Glomerular endothelial cell (primary cell): ENCODE measurements at places on chromosomes 5 and 9. TPM values are rescaled to one million over a fixed set of nuclear protein-coding genes. Genes with fewer than 3 reads are reported as not detected.

DNA sequence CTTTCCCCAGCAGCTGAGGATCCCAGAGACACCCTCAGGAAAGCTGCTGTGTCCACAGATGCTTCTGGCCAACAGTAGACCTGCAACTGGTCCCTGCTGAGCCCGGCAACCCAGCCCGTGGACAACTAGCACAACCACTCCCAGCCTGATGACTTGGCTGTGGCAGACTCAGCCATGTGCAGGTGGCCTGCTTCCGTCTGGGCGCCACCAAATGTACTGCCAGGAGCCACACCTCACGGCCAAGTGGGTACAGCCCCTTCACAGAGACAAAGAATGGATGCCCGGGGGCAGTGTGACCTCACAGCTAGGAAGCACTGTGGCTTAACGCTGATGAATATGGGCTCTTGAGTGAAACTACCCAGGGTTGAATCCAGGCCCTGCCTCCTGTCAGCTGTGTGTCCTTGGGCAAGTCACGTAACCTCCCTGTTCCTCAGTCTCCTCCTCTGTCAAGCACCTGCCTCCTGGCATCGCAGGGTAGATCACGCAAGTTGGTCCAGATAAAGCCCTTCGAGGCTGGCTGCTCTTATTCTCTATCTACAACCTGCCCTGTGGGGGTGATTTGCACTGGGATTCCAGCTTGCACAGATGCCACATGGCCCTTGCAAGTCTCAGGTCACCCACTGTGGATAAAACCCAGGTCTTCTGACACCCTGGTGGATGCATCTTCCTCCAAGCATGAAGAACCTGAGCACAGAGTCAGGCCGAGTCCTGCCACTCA lies 225.0 kb downstream of the PBX3 start:
- DNase-seq = no peak

DNA sequence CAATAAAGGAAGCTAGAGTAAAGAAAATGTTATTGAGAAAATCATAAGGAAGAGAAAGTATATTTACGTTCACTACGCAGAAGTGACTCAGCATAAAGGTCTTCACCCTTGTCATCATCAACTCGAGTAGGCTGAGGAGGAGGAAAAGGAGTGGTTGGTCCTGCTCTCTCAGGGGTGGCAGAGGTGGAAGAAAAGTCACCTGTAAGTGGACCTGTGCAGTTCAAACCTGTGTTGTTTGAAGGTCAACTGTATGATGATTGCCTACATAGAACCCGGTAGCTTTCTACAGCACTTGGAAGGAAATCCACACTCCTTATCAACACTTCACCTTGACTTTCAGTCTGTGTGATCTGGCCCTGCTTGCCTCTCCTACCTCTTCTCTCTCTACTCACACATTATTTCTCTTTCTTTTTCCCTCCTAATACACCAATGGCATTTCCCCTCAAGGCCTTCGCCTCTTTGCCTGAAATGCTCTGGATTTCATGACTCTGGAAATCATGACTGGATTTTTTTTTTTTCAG lies 109.3 kb upstream of the CPEB4 start:
- no peak for DNase-seq

DNA sequence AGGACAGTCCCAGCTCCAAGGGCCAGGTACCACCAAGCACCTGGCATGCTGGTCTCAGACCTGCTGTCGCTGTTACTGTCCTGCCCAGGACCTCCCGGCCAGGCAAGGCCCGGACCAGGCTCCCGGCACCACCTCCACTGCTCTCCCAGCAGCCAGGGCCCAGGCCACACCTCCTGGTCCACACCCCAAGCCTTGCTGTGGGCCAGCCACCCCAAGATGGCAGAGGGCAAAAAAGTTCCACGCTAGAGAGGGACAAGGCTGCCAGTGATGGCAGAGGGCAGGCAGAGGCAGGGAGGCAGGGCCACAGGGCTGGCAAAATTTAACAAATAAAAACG lies 1.1 kb downstream of the DNLZ start:
- DNase-seq = no peak

GRCh38 chr5:43553381-43553780 lies 3.5 kb downstream of the PAIP1 start:
- no peak for DNase-seq

DNA sequence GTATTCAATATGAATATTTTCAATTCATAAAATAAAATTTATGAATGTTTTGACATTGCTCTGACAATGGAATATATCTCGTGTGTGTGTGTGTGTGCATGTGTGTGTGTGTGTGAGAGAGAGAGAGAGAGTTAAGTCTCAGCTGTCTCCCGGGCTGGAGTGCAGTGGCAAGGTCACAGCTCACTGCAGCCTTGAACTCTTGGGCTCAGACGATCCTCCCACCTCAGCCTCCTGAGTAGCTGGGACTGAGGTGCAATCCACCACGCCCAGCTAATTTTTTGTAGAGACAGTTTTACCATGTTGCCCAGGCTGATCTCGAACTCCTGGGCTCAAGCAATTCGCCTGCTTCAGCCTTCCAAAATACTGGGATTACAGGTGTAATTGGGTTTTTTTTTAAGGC lies 16.1 kb downstream of the G3BP1 start:
- no peak for DNase-seq

DNA sequence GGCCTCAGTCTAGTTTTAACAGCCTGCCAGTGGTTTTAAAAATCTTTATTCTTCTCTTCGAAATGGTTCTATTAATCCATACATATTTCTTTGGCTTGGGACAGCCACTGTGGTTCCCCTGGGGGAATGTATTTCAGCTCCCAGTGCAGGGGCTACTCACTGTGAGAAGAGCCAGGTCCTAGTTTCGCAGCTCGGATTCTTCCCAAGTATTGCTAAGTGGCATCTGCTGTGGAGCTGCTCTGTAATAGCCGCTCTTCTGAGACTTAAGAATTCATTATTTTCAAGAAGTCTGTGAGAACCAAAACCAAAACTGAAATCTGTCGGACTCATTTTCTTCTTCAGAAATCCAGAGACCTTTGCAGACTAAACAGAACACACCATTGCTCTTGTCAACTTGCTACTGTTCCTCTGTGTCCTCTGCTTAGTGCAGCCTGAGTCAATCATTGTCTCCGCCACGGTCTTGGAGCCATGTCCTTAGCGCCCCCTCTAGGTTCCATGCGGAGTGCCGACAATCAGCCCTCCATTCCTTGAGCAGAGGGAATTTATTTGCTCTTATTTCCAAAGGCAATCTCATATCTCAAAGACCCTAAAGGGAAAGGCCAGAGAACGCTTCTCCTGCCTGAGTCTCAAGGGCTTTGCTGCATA lies 478.2 kb downstream of the SPATA31D1 start:
- DNase-seq = no peak

- DNase-seq = no peak
Measured at GRCh38 chr9:78881295-78881694, 584.4 kb downstream of the PSAT1 start.

- DNase-seq = peak; percentile 27
Measured at GRCh38 chr9:109969011-109969410, 189.0 kb downstream of the PALM2AKAP2 start.

- DNase-seq = no peak
Measured at GRCh38 chr5:131214609-131215227, 44.0 kb downstream of the LYRM7 start.

DNA sequence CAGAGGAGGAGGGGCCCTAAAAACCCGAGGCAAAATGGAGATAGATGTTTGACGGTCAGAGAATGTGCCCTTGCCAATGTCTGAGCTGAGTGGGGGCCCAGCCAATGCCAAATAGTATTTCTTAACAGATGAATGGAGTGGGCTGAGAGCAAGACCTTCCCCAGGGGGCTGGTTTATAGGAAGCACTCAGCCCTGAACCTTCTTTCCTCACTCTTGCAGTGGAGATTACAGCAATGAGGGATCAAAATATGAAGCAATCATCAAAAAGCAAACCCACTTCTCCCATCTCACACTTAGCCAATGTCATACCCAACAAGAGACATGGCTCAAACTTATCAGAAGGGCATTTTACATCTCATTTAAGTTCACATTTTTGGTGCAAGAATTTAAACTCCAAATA lies 350.3 kb downstream of the GADD45G start:
- DNase-seq = no peak

DNA sequence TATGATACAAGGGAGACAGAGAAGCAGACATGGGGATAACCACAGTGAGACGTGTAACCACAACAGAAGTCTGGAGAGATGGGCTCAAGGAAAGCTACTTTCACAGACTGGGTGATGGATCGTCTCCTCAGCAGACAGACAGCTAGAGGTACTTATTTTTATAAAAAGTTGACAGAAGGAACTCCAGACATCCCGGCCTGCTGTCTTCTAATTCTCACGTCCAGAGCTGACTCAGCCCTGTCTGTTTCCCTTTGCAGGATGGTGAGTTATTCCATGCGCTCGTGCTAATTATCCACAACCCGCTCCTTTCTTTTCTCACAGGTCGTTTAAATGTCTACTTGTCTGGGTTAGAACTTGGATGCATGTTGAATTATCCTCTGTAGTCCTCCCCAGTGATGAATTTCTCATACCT lies 304.5 kb downstream of the CWC27 start:
- DNase-seq = no peak

DNA sequence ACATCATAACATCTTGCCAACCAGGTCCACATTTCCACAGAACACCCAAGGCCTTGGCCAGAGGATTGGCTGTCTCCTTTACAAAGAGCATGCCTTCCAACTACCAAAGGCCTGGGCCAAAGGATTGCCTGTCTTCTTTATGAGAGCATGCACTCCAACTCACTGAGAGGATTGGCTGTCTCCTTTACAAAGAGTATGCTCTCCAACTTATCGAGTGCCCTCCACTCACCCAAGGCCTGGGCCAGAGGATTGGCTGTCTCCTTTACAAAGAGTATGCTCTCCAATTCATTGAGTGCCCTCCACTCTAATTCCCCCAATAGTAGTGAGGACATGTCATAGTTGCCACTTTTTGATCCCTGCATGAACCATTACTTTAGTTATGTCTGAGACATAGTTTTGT lies 79.9 kb upstream of the TAS2R1 start:
- DNase-seq = no peak

DNA sequence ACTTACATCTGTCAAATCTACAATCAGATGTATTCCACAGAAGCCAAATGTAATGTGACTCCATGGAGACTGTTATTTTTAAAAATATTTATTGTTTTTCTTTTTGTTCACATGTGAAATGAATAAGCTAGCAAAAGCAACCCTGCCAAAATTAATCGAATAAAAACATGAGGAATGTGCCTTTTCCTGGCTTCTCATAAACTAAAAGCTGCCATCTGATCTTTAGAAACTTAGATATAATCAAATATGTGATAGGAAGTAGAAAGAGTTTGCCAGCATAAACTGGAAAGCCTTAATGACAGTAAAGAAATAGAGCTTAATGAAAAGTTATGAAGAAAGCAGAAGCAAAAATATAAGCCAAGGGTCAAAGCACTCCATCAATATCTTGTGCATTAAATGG lies 1724.7 kb upstream of the WWC1 start:
- DNase-seq = no peak

GRCh38 chr5:107806705-107807104 lies 136.0 kb upstream of the EFNA5 start:
- DNase-seq = peak; percentile 10

- DNase-seq = no peak
Measured at GRCh38 chr5:138111937-138112336, 27.3 kb downstream of the NME5 start.

- DNase-seq = no peak
Measured at GRCh38 chr5:91007251-91007650, 375.9 kb downstream of the ARRDC3 start.

DNA sequence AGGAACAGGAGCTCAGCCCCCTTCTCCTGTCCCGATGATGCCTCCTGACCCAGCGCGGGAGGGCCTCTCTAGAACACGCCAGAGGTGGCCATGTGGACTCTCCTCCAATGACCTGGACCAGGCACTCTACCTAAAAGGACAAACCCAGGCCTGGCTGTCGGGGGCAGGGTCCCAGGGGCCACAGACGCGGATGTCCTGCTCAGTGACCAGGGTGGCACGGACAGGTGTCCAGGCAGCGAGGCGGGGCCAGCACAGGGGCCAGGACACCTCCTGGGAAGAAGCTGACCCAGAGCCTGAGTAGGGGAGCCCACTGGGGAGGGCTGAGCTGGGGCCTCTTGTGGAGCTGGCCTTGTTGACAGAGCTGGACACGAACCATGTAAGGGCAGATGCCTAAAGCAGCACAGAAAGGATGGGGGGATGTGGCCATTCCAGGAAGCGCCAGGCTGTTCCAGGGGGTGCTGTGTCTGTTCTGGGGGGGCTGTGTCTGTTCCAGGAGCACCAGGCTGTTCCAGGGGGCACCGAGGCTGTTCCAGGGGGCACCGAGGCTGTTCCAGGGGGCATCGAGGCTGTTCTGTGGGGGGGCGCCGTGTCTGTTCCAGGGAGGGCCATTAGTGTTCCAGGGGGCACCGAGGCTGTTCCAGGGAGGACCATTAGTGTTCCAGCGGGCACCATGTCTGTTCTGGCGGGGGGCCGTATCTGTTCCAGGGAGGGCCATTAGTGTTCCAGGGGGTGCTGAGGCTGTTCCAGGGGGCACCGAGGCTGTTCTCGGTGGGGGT lies 30.5 kb downstream of the EXD3 start:
- DNase-seq = no peak

DNA sequence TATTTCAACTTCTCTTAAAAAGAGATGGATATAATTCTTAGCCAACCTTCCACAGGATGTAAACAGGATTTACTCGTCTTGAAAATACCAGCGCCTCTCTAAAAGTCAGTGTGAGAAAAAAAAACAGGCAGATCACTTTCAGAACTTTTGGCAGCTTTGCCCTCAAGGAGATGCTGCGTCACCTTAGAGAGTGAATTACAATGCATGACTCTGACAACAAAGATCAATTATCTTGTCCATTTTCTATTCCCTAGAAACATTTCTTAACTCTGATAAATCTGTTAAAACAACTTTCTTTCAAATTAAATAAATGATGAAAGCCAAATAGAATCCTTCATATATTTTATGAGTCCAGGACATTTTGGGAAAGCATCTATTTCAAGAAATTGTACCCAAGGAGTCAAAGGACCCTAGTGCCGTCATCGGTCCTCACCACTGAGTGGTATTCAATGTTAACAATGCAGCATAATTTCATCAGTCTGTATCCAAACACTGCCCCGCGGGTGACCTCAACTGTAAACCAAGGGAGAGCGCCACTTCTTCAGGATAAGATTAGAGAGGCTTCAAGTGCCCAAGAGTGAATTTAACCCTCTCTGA lies 536.0 kb downstream of the PDE4D start:
- no peak for DNase-seq

- DNase-seq = no peak
Measured at GRCh38 chr9:792331-793260, 48.9 kb upstream of the DMRT1 start.

DNA sequence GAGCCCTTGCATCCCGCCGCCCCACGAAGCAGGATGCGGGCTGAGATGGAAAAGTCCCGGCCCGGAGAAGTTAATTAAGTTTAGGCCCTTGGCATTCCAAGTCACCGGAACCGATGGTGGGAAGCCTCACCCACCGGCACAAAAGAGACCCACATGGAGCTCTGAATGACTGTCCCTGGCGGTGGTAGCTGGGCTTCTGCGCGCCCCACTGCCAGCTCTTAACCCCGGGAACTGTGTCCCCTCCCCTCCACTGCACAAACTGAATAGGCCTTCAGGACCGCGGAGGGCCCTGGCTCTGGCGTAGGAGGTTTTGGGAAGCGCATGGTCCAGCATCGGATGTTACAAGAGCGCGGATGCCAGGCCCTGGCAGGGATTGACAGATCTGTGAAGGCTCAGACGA lies 291.1 kb upstream of the TUT7 start:
- DNase-seq = no peak

- DNase-seq = no peak
Measured at GRCh38 chr5:170201311-170201710, 31.5 kb upstream of the C5orf58 start.

NMUR2 gene
- 0.87 TPM in 1 of 2 replicates, not detected in the other for total RNA-seq

CMYA5 gene
- total RNA-seq = under 0.01 and 0.06 TPM in 2 replicates

DMRT3 gene
- total RNA-seq = 0.47 and 1.2 TPM in 2 replicates

SPINK7 gene
- total RNA-seq = not detected in 2 replicates

NR5A1 gene
- not detected in 2 replicates for total RNA-seq

PCDH12 gene
- total RNA-seq = 42.8 and 67.3 TPM in 2 replicates

SCGB3A2 gene
- total RNA-seq = not detected in 2 replicates

ADAMTSL1 gene
- 17.2 and 22.0 TPM in 2 replicates for total RNA-seq
